ENCODE measurements at places on chromosomes 16 and 17. TPM values are rescaled to one million over a fixed set of nuclear protein-coding genes. Genes with fewer than 3 reads are reported as not detected.

Gene GLIS2
- 2.0 TPM for polyA plus RNA-seq

Gene GFAP
- polyA plus RNA-seq: 0.98 TPM

Gene FBXO39
- polyA plus RNA-seq: not detected

DNA sequence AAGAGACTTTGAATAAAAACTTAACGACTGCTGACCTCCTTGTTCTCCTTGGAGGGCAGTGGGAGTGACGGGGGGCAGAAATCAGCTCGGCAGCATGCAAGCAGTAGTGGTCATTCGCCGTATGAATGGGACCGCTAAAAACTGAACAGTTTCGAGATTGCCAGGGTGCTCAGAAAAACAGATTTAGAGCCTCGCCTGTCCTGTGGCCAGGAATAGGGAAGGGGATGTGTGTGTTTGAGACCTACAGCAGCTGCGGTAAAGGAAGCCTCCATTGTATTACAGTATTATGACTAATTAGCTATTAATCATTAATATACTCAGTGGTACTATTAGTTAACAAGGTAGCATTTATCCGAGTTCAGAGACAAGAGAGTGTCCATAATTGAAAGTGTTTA lies 670 bp upstream of the ZNF652 start:
- DNase-seq: no peak

- DNase-seq: no peak
These were observed 939 bp upstream of the WDR90 start for GRCh38 chr16:648071-648780.

DNA sequence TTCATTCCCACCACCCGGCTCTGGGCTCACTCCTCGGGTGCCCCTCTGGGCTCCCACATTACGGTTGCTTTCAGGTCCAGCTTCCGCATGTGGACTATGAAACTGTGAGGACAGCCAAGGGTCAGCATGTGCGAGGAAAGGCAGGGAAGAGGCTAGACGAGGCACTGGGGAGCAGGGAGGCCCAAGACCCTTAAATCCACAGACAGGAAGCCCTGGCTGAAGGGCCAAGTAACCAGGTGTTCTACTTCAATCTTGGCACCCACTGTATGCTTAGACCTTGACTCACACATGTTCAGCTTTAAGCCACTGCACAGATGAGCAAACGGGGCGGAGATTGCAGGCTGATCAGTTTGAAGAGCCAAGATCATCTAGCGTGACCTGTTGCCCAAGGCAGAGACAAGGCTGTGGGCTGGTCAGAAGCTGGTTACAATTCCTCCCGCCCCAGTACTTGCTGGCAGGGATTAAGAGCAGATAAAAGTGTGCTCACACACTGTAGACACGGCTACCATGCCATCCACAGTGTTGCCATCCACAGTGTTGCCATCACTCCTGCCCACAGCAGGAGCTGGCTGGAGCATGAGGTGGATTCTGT lies at the start of gene CES4A:
CES4A (plus strand) TSS at position 393 of the 592 bp plus-strand sequence; CDS start at position 577, 184 bp downstream.
- peak; percentile 69 for DNase-seq

DNA sequence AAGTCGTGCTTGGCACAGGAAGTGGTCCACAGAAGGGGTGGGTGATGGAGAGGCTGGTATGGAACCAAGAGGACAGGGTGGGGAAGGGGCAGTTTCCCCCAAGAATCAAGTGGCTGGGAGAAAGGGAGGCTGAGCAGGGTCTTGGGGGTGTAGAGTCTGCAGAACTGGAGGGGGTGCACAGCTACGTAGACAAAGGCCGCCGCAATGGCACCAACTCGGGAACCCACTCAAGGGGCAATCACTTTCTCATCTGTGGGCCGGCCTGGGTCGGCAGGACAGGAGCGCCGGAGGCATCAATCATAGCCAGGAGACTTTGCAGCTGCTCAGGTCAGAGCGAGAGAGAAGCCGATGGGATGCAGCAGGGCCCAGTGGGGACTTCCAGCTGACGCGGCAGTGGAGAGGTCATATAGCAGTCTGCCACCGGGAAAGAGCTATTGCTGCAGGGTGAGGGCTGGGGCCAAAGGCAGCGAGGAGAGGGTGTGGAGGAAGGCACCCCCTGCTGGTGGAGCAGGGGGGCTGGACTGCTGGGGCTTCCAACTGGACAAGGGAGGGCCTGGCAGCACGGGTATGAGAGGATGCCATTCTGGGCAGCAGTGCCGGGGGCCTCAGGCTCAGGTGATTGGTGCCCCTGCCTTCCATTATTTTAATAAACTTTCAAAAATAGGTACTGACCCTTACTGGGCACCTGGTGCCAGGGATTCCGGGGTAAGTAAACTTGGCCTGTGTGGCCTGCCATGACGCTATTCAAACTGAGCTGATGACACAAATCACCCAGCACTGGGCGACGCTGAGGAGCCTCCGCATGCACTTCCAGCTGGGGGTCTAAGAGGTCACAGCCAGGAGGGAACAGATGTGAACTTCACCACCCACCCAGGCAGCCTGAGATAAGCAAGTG lies 52.5 kb upstream of the MTSS2 start:
- peak; percentile 88 for DNase-seq

DNA sequence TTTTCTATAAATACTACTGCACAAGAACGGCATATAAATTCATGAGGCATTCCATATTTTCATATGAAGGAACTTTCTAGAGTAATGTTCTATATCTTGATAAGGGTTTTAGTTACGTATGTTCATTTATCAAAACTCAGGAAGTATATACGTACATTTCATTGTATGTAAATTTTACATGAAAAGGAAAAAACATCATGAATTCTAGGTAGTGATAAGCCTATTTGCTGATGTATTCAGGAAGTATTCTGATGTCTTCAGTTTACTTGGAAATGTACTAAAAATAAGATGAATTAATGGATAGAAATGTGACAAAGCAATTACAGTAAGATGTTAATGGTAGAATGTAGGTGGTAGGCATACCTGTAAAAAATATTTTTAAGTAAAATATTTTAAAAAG lies 4.7 kb downstream of the DGKE start:
- no peak for DNase-seq

DNA sequence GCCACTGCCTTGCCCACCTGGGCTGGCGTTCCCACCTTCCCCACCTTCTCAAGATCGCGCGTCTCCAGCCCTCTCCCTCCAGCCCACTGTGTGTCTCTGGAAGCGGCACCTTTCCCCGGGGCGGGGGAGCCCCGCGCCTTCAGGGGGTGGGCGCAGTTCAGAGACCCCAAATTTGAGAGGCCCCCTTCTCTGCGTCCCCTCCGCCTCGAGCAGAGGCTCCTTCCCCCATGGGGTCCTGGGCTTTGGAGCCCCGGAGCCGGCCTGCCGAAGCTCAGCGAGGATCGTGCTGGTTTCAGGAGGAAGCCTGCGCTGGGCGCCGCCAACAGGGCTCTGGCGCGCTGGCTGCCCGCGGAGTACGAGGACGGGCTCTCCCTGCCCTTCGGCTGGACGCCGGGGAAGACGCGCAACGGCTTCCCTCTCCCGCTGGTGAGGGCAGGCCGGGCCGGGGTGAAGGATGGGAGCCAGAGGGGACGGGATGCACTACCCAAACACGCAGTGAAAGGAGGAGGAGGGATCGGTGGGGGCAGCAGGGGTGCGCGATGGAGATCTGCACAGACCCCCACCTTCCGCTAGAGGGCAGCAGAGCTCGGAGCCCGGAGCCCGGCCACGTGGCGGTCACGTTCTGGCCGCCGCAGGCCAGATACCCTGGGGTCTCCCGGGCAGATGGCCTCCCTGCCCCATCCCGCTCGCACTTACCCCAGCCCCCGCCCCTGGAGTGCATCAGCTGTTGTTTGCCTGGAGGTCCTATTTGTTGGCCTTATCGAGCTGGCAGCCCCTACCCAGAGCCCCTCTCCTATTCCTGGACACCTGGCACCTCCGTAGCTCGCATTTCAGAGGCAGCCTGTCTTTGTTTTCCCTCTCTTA lies 11.1 kb downstream of the LPO start:
- peak; percentile 65 for DNase-seq

DNA sequence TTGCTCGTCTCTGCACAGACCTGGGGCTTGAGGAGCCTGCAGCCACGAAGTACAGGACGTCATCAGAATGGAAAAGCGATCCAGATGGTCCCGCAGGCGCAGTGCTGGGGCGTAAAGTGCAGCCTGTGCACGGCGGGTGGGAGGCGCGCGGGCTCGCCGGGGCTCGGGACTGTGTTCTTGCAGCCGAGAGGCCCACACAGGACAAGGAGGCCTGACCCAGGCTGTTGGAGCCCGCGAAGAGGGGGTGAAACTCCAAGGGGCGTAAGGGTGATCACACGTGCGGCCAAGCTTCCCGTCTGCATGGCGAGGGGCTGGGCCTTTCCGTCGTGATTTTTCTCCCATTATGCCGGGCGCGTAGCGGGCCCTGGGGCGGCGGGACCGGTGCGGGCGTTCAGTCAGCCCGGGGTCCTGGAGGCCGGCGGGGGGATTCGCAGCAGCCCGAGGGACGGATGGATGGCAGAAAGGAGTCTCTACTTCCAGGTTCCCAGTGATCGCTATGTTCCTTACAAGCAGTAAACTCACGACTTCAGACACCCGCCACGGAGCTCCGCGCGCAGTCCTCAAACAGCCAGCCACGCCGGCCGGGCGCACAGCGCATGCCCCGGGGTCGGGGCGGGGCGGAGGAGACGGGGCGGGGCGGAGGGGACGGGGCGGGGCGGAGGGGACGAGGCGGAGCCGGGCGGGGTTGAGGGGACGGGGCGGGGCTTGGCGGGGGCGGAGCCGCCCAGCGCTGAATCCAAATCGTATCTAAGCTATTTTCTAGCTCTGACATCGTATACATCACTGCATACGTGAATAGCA lies 141.0 kb upstream of the KCNJ18 start:
- peak; percentile 83 for DNase-seq

DNA sequence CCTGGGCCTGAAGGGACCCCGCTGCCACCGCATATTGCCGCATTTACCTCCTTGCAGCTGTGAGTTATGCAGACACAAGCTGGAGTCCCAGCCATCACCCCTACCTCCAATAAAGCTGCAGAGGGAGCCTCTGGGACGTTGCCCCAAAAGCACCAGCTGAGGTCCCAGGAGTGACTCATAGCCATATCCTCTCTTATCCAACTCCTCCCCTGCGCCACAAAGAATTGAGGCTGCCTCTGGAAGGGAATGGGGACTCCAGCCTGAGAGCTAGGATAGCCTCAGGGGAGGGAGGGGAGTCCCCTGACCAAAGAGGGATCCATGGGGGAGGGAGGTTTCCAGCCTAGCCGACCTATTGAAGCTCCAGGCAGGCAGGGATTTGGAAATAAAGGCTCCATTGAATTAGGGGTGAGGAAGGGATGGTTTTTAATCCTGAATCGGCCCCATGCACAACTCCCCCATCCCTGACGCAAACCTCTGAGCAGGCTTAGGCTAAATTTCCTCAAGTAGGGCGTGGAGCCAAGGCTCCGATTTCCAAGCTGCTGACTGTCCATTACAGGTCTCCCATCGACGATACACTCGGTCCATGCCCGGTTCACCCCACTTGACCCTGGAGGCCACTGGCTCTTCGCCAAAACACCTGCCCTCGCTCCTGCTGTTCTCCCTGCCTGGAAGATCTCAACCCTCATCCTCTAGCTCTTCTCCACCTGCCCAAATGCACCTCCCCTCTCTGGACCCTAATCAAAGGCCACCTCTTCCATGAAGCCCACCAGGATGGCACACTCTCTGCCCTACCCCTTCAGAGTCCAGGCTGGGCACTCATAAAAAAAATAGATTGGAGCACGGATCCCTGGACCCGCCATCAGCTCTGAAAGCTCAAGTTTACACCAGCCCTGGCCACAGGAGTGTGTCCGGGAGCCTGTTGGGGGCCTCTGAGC lies 27.5 kb downstream of the PIMREG start:
- DNase-seq: no peak

- no peak for DNase-seq
These were observed 2.7 kb downstream of the SOCS1 start for GRCh38 chr16:11253009-11253994.

- no peak for DNase-seq
These were observed 395.2 kb upstream of the TOM1L1 start for GRCh38 chr17:54505404-54505803.

DNA sequence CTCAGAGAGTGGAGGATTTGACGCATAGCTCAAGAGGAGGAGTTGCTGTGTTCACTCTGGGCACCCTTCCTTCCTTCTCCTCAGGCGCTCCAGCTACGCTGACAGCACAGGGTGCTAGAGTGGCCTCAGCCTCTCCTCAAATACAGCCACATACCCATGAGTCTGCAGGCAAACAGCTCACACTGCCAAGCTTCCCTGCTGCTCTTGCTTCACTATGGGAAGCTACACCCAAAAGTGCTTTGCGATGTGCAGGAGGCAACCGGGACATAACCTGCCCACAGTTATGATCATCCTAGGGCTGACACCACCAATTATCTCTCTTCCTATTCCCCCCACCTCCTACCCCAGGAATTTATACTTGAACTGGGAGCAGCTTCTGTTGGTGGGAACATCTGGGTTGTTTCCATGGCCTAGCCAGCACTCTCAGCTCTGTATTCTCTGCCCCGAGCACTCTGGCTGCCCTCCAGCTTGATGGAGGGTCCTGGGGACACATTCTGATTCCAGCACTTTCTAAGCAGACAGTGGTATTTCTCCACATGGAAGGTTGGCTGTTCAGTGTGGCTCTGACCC lies 40.3 kb upstream of the SREBF1 start:
- DNase-seq: peak; percentile 54

- DNase-seq: no peak
These were observed 1.6 kb upstream of the FOXL1 start for GRCh38 chr16:86576591-86577313.

DNA sequence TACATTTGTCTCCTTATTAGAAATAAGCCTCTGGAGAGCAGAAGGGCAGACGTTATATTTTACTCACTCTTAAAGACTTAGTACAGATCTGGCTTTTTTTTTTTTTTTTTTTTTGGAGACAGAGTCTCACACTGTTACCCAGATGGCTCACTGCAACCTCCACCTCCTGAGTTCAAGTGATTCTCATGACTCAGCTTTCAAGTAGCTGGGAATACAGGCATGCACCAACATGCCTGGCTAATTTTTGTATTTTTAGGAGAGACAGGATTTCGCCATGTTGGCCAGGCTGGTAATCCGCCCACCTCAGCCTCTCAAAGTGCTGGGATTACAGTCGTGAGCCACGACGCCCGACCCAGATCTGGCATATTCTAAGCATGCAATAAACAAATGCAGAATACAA lies 36.4 kb upstream of the TMEM97 start:
- DNase-seq: peak; percentile 45

DNA sequence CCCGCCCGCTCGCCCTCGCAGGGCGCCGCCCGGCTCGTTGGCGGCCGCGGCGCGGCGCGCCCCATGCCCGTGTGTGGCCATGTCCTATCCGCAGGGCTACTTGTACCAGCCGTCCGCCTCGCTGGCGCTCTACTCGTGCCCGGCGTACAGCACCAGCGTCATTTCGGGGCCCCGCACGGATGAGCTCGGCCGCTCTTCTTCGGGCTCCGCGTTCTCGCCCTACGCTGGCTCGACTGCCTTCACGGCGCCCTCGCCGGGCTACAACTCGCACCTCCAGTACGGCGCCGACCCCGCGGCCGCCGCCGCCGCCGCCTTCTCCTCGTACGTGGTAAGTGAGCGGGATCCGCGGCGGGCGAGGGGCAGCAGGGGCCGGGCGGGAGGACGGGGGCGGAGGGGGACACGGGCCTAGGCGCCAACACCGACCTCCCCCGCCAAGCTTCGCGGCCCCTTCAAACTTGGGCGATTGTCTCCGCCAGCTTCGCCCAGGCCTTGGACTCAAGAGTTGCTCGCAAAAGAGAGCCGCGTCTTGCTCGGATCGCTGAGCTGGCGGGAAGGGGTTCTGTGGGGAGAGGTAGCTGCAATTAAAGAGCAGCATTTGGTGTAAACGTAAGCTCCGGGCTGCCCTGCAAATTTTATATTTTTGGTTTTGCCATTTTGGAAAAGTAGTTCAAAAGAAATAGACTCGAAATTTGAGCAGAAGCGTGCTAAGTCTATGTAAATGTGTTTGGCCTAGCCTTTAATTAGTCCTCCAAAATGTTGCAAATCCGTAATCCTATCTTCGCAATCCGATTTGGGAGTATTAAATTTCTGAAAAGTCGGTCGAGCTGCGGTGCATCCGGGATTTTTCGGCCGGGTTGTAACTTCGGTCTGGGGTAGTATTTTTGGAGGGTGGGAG lies 702 bp downstream of the IRX5 start:
- DNase-seq: no peak
